ENCODE measurements at places on chromosomes 6 and 20.
A peak's percentile ranks its signal among the peaks of the same experiment; 100 is the strongest.

- DNase-seq, result peak; percentile 67
Measured at GRCh38 chr6:42241915-42242314, 24.3 kb upstream of the MRPS10 start.

DNA sequence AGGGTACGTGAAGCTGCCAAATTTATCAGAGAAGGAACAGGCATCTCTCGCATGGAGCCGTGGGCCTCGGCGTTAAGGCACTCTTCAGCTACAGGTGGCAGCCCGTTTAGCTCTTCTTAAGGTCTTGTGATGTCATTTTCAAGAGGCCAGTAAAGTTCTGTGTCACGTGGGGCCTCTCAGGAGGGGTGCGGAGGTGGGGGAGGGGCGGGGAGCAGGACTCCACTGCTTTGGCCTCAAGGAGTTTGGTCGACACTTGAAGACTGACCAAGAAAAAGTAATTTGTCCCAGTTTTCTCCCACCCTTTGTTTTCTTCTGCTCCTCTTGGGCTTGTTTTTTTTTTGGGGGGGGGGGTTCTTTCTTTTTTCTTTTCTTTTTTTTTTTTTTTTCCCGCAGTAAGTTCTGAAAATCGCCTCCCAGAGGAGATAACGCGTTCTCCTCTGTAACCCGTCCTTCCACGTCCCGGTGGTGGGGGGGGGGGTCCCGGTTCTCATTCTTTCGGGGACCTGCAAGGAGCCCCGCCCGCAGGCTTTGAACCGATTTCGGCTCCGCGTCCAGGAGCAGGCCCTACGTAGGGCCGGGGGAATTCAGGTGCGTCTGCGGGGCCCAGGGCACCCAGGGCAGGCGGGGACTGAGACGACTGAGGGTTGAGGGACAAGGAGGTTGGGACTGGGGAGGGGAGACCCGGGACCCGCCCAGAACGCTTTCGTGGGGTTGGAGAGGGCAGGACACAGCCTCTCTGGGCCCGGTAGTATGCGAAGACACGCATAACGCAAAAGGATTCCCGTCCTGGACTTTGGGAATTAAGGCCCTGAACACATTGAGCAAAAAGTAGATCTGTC lies 26.0 kb downstream of the GPX6 start:
- peak; percentile 65 for DNase-seq

DNA sequence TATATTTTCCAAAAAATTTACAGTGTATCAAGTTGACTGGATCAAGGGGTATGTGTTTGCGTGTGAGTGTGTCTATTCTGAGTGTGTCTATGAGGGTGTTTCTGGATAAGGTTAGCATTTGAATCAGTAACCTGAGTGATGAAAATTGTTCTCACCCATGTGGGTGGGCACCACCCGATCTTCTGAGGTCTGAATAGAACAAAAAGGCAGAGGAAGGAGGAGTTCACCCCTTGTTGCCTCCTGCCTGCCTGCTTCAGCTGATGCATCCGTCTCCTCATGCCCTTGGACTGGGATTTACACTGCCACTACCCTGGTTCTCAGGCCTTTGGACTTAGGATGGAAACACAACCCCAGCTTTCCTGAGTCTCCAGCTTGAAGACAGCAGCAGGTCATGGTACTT lies 13.7 kb upstream of the PRND start:
- DNase-seq, result no peak

GRCh38 chr6:7865781-7866180 lies 44.8 kb downstream of the TXNDC5 start:
- no peak for DNase-seq

DNA sequence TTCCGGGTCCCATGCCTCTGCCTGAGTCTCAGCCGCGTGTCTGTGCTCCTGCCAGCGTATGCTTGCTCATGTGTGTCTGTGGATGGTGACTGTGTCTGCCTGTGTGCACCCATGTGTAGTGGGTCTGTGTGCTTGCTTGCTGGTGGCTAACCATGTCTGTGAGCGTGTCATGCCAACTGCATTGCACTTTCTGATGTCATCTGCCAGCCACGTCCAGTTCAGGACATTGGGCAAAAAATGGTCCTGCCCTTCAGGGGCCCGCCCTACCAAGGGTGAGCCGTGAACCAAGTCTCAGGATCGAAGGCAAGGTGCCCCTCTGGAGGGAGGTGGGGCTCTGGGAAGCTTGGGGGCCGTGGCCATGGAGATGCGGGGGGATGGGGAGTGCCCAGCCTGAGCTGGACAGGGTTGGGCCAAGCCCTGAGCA lies 9.4 kb upstream of the ZBTB46 start:
- no peak for DNase-seq

GRCh38 chr6:161901740-161902426 lies 628.0 kb upstream of the AGPAT4 start:
- no peak for DNase-seq

- no peak for DNase-seq
Measured at GRCh38 chr6:114100215-114100994, 129.5 kb upstream of the HDAC2 start.

Measured in NT2/D1 (cell line).